RPMI8226 (cell line): ENCODE measurements at places on chromosomes 1 and 21.

- DNase-seq = no peak
These were observed 70.5 kb downstream of the STUM start for GRCh38 chr1:226619031-226619430.

- DNase-seq = no peak
These were observed 45.3 kb downstream of the RIMS3 start for GRCh38 chr1:40620150-40620549.

GRCh38 chr21:33434770-33435360 is 31.7 kb downstream of the IFNGR2 start:
- peak; percentile 30 for DNase-seq

- DNase-seq = no peak
These were observed 147.9 kb downstream of the RASAL2 start for GRCh38 chr1:178241837-178242236.

GRCh38 chr1:180167721-180168467 is 13.2 kb downstream of the QSOX1 start:
- no peak for DNase-seq

DNA sequence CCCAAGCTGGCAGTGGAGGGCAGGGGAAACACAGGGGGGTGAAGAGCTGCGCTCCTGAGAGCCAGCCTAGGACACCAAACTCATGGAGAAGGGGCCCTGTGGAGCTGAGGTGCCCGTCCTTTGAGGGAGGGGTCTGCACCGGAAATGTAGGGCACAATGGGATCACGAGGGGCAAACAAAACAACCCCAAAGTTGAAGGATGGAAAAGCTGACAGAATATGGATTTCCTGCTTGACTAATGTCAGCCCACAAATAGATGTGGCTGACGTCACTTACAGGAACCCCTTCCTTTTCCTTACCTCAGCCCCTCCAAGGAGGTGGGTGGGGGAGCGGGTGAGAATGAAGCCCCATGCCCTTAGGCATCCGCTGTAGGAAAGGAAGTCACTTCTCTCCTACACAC is 110.9 kb downstream of the KCNN3 start:
- DNase-seq = no peak

DNA sequence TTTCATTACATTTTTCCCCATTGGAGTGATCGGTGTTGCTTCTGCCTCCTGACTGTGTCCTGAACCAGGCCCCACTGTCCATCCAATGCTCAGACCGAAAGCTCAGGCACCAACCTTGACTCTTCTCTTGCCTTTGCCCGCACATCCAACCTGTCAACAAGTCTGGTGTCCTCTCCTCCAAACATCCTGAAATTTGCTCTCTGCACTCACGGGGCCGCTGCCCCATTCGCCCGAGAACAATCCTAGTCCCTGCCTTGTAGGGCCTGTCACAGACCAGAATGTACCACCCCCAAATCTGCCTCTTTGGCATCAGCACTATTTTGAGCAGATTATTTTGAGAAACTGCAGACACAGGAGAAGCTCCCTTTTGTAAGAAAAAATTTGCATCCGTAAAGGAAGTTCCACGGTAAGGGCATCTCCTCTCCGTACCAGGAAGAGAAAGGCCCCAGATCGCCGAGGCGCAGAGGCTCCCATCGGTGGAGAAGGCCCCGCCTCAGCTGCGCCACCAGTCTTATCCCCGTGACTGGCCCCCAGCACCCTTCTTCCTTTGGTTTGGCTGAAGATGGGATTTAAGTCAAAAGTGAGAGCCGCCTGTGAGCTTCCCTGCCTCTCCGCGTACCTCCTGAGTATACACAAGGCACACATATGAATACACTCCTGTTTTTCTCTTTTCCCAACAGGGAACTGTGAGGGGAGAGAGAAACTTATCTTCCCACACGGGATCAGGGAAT is 7.1 kb downstream of the MORN1 start:
- DNase-seq = no peak

GRCh38 chr1:22457345-22457744 is 5.7 kb downstream of the ZBTB40 start:
- no peak for DNase-seq

GRCh38 chr1:903721-904271 is 19.9 kb upstream of the SAMD11 start:
- DNase-seq = no peak
